G401 (cell line): ENCODE measurements at places on chromosomes 11 and 22. TPM values are rescaled to one million over a fixed set of nuclear protein-coding genes. Genes with fewer than 3 reads are reported as not detected.

The C11orf97 gene
- total RNA-seq = not detected in 2 replicates

DNA sequence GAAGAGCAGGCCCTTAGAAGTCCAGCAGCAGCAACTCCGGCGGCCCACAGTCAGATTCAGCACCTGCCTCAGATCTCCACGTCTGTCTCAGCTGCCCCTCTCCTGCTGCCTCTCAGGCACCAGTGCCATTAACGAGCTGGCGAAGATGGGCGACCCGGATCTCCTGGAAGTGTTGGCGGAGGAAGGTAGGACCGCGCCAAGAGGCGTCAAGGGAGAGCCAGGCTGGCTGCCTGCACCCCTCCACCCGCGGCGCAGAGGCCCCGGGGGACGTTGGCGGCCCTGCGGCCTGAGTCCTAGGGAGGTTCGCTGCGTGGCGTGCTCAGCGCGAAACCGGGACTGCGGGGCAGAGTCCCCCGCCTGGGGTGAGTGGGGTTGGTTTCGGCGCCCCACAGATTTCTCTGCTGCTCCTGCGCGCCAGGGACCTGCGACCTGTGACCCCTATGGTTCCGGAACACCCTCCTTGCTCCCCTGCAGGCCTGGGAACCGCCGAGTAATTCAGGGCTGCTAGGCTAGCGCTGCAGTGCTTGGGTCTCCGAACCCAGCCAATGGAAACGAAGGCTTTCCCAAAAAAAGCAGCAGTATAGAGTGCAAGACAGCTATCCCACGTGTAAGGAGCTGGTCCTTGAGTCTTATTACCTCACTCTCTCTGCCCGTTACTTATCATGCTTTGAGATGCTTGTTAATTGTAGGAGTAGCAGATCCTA is 615 bp downstream of the ANO5 start:
- DNase-seq = peak; percentile 8

GRCh38 chr22:40516416-40516815 is 120.1 kb downstream of the MRTFA start:
- no peak for DNase-seq

The RNASEH2C gene
- total RNA-seq = 86.2 and 132 TPM in 2 replicates

DNA sequence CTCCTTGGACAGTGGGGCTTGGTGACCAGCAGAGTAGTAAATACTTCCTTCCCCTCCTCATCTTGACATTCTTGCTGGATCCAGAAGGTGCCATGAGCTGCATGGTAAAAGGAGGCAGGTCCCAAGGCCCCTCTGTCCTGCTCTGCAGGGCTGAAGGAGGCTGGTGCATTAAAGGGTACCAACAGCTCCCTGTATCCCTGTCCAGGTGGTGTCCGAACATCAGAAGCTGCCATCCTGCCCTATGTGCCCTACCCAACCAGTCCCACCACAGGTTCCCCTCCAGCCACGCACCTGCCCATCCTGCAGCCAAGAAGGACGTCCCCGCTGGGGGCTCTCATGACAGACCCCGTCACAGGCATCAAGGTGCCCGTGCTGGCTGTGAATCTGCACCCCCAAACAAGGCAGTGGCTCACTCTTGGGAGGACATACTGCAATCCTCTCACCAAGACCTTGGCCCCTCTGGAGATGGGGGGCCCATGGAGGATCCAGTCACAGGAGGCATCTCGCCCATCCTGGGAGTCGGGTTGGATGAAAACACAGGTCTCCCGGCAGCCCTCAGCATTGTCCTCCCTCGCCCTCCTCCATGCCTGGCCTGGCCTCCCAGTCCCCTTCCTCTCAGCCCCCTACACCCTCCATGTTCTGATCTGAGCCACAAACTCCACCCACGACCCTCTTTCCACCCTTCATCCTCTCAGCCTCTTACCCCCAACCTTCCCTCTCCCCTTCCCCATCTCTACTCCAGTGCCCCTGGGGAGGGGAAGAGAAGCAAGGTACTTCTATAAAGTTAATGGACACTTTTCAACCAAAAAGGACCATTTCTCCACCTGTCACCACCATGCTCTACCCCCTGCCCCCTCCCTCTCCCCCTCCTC is 55.1 kb downstream of the BTG4 start:
- no peak for DNase-seq

- no peak for DNase-seq
These were observed 42.1 kb downstream of the PACSIN2 start for GRCh38 chr22:42972649-42973535.

DNA sequence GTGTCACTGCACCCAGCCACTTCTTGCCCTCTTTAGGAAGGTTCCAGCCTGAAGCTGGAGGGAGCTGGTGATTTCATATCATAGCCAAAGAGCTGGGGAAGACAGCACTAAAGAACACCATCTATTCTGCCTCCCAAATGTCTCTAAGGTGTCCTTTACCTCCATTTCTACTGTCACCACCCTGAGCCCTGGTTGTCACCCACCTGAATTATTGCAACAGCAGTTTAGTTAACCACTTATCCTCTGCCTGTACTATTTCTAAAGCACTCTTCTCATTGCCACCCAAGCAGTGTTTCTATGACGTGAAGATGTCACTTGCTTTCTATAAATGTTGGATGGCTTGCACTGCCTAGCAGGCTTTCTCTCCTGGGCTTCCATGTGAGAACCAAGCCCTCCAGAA is 69.4 kb upstream of the EED start:
- DNase-seq = no peak

DNA sequence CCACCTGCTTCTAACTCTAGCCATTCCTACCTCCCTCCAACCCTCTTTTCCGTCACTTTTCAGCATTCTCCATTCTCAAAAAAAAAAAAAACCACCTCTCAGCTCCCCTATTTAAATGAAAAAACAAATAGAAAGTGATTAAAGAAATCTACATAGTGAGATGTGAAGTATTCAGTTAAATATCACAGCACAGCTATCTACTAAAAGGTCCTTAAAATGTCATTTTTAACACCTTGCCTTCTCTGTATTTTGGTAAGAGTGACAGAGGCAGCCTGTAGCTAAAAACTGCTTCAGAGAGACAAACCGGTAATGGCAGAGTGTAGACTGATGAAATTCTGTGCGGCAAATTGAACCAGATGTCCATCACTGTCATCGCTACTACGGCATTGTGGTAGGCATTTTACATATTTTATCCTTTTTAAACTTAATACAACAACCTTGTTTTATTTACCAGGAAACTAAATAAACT is 346 bp upstream of the ALG9 start:
- DNase-seq = peak; percentile 53

DNA sequence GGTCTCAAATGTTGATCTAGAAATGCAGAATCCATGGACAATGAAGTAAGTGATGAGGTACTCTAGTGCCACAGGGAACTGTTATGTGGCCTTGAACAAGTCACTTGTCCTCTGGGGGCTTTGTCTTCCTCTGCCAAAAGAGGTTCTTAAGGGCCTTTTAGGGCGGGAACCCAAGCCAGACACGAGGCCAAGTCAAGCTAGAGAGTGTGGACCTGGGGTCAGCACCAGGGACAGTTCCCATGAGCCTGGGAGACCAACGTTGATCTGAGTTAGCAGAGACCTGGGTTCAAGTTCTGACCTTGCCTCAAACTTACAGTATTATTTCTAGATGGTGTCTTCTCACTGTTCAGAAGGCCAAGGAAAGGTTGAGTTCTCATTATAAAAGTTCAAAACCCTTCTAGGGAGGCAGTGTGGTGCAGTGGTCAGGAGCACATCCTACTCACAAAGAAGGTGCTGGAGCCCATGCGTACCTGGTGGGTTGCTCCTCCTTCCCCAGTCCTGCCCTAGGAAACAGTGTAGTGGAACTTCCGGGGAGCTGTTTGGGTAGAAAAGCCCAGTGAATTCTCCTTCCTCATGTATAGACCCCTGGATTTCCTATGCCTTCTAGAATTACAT is 121.5 kb downstream of the CHST1 start:
- DNase-seq = no peak

DNA sequence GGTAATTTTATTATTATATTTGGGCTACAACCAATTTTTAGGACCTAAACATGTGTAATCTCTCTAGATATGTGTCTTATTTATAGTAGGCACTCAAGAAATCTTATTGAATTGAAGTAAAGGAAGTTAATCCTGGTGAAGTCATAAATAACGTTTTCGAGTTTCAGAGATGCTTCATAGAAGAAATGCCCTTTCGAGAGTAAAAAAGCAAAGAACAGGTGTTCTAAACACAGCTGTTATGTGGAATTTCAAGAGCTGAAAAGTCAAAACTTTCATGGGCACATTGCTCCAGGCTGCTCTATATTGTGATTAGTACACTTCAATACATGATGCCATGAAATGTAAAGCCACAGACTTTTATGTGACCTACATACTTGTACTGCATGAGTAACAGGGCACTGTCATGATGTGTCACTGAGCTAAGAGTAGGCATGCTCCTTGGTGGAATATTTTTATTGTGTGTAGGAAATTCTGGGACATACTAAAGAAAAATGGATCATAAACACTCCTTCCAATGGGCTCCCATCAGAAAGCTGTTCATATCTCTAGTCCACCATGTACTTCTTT is 7.2 kb upstream of the ELMOD1 start:
- no peak for DNase-seq

DNA sequence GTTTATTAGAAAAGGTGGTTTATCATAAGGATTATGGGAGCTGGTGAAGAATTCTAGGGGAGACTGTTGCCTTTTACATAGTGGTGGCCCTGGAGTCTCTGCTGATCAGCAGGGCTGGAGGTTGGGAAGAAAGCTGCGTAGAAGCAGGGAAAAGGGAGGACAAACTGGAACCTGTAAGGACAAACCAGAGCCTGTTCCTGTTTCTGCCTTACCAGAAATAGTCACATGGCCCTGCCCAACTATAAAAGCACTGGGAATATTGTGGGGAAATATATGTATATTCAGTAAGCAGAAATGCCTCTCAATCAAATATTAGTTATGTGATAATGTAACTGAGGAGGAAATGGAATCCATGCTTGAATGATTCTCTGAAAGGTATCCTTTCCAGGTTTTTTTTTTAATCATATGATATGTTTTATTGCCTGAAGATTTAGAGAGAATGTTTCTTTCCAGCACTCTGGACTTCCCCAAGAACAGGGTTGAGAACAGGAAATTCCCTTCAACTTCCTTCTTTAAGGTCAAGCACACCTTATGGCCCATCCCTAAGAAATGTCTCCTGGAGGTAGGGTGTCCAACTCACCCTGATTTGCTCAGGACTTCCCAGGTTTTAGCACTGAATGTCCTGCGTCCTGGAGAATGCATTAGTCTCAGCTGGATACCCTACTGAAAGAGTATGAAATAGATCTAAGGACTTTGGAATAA is 33.9 kb upstream of the SCUBE2 start:
- DNase-seq = no peak

GRCh38 chr11:106281455-106282173 is 204.2 kb downstream of the AASDHPPT start:
- no peak for DNase-seq

GRCh38 chr11:118660681-118661424 is 18.6 kb downstream of the TREH start:
- no peak for DNase-seq

- peak; percentile 51 for DNase-seq
These were observed 71.4 kb upstream of the MPEG1 start for GRCh38 chr11:59283825-59284772.

The MS4A6E gene
- total RNA-seq = not detected in 2 replicates

GRCh38 chr11:122097419-122098001 is 18.5 kb downstream of the BLID start:
- DNase-seq = no peak

The GNAZ gene
- total RNA-seq = 13.0 and 17.2 TPM in 2 replicates

The OR2AG2 gene
- total RNA-seq = not detected in 2 replicates

The MRGPRF gene
- total RNA-seq = 0.18 TPM in 1 of 2 replicates, not detected in the other

The MRGPRX4 gene
- not detected in 2 replicates for total RNA-seq

DNA sequence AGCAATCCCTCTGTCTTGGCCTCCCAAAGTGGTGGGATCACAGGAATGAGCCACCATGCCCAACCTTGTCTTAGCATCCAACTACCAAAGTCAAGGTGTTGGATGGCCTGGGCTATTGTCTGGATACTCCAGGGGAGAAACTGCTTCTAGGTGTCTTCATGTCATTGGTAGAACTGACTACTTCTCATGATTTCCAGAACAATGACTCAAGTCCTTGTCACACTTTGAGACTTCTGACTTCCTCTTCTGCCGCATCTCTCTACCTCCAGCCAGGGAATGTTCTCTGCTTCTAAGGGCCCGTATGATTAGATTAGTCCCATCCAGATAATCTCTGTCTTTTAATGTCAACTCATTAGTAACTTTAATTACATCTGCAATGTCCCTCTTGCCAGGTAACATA is 30.6 kb downstream of the APOL6 start:
- no peak for DNase-seq

DNA sequence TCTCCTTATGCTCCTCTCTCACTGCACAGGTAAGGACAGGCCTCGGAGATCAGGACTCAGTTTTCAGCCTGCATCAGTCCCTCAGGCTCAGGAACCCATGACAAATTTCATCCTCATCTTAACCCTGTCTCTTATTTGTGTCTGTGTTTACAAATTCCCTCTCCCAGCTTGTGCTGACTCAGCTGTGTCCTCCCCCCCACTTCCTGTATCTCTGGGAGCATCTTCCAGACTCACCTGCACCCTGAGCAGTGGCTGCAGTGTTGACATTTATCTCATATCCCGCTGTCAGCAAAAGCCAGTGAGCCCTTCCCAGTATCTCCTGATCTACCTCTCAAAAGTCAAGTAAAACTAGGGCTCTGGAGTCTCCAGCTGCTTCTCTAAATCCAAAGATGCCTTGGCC is 65.6 kb upstream of the VPREB1 start:
- no peak for DNase-seq

DNA sequence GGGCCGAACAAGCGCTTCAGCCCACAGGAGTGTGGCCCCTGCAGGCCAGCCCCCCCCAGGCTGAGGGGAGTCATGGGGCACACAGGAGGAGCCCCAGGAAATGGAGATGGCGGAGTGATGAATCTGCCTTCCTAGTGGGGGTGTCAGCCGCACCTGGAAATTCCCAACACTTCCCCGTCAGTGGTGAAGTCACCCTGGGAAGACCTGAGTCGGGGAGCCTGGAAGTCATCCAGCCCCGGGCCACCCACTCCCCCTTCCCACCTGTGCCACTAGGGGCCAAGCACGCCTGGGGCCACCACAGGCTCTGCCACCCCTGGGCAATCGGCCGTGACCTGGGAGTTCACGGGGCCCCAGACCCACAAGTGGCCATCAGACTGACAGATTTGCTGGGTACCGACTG is 12.6 kb downstream of the WNT7B start:
- no peak for DNase-seq

The PRSS23 gene
- 55.1 and 68.2 TPM in 2 replicates for total RNA-seq

GRCh38 chr22:43044290-43044712 is 29.4 kb upstream of the PACSIN2 start:
- no peak for DNase-seq

The FZD4 gene
- 4.6 and 4.7 TPM in 2 replicates for total RNA-seq

- DNase-seq = no peak
These were observed 418.6 kb downstream of the FAM181B start for GRCh38 chr11:82315093-82315492.

DNA sequence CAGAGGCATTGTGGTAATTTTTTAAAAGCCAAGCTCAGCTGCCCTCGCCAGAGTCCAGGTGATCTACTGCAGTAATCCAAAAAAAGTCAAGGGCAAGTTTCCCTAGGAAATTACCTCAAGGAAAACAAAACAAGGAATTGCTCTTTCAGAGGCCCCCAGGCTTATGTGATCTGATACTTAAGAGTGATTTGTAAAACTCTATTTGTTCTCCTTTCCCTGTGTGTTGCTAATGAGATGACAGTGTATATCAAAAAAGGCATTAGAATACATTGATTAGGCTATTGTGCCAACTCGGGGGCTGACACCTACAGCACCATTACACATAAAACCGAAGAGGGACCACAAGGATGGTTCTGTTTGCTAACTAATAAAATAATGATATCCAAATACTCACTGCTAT is 44.5 kb upstream of the CHRM4 start:
- DNase-seq = no peak

The KCNK4 gene
- total RNA-seq = 0.14 TPM in 1 of 2 replicates, not detected in the other

The PHOX2A gene
- total RNA-seq = not detected in 2 replicates
